ENCODE measurements at places on chromosomes 4 and X.
A peak's percentile ranks its signal among the peaks of the same experiment; 100 is the strongest.

- DNase-seq: no peak
Observed at GRCh38 chr4:151537687-151538086, 128.7 kb downstream of the FHIP1A start.

DNA sequence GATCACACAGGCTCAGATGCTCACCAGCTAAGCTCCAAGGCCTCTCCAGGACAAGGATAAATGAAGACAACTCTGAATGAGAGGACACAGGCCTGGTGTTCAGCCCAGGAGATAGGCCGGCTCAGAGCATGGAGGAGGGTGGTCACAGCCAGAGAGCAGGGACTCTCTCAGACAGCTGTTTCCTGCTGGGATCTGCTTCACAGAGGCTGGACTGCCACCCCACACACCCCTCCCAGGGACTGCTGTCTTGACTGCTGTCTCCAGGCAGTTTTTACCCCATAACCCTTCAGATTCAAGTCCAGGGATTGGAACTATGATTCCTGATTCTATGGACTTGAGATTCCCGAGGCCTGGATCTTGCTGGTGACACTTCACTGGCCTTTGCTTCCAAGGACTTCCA, 89.0 kb downstream of the SMIM20 start:
- no peak for DNase-seq

DNA sequence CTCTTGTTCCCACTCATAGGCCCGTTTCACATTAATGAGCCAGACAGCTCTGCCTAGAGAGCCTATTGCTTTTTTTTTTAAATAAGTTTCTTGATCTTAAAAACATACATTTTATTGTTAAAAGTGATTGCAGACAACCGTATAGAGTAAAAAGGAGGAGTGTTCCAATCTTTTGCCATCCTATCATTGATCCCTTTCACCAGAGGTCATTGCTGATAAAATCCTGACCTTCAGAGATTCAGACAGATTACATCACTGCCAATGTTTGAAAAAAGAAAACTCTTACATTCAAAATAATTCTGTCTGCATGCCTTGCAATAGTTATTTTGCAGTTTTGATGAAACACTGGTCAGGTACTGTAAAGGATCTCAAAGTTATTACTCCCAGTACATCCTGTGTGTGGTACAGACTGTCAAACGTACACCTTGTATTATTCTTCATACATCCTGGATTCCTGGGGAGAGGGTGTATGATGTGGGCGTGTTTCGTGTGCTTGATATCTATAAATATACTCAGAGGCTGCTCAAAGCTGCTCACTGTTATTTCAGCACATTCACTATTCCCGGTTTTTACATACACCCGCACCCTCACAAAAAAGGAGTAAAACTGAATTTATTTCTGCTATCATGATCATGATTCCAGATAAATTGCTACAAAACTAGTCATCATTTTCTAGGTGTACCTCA, 15.4 kb upstream of the KLHL2 start:
- DNase-seq: no peak

GRCh38 chr4:5893591-5893990, 705 bp upstream of the CRMP1 start:
- DNase-seq: no peak

DNA sequence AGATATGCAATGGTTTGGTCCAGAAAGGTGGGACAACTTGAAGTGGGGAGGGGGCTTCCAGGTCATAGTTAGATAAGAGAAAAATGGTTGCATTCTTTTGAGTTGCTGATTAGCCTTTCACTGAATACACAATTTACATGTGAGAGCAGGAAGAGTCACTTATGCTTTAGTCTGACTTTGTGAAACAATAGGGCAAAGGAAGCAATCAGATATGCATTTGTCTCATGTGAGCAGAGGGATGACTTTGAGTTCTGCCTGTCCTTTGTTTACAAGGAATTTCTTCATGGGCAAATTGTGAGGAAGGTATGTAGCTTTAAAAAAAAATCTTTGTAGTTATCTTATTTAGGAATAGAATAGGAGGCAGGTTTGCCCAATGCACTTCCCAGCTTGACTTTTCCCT, 12.9 kb downstream of the SMIM9 start:
- DNase-seq: no peak

- DNase-seq: peak; percentile 46
Observed at GRCh38 chr4:7980036-7980435, 40.4 kb upstream of the AFAP1 start.

DNA sequence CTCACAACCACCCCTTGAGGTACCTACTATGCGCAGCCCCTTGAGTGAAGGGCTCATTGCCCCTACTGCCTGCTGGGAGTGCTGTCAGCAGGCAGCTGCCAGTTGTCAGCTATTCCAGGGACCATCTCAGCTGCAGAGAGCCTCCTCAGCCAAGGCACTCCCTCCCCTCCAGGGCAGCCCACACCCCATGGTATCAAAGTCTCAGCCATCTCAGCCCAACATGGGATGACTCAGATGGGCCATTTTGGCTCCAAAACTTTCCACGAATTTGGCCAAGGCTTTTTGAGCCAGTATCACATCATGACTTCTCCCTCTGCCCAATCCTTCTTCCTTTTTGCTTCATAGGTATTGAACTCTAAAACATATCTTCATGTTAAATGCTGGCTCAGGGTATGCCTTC, 61.4 kb upstream of the MAP3K15 start:
- DNase-seq: no peak

- DNase-seq: peak; percentile 70
Observed at GRCh38 chr4:150010525-150011126, 67.6 kb upstream of the DCLK2 start.

DNA sequence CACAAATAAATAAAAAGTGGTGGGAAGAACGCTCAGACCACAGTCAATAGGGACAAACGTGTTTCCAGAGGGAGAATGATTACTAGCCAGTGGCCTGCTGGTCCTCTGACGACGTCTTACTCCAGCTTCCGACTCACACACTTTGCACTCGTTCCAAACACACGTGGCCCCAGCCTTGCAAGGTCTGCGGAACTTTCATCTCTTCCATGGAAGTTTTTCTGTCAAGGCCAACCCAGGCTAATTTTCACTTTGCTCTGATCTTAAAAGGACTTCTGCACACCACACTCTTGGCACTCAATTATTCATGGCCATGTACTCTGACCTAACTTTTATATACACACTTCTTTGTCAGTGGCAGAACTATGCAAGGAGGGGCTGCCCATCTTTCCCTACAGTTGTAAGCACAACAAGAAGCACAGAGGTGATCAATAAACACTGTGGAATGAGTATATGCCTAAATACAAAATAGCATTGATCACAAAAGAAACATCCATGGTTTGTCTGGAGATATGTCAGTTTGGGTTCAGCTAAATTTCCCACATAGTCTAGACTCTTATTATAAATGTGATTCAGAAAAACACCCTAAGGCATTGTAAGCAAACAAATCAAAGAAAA, 69.4 kb downstream of the STX18 start:
- no peak for DNase-seq

- no peak for DNase-seq
Observed at GRCh38 chr4:93031431-93032098, 727.8 kb downstream of the GRID2 start.

GRCh38 chr4:26751838-26752237, 108.8 kb upstream of the STIM2 start:
- no peak for DNase-seq

DNA sequence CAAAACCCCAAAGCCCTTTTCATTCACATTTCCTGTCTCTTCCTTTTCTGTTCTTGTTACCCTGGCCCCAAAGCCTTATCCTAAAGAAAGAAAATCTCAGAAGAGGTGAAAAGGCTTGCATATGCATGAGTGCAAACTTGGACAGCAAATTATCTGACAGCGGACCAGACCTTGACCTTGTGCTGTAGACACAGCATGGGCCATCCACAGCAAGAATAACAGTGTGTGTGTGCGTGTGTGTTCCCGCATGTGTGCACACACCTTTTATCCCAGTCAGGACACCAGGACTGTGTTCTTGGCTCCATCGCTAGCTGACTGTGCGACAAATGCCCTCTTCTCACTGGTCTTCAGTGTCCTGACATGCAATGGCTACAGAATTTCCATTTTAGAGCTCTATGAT, 35.3 kb downstream of the ZBTB49 start:
- no peak for DNase-seq

- peak; percentile 28 for DNase-seq
Observed at GRCh38 chr4:119124352-119124751, 11.3 kb upstream of the MYOZ2 start.

DNA sequence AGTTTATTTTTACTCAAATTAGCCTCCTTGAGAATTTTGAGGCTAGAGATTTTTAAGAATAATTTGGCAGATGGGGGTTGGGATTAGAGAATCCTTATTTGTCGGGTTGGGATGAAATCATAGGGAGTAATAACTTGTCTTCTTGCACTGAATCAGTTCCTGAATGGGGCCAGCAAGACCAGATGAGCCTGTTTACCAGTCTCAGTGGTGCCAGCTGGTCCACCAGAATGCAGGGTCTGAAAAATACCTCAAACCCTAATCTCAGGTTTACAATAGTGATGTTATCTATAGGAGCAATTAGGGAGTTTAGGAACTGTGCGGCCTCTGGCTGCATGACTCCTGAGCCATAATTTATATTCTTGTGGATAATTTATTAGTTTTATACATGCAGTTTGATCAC, 705.9 kb upstream of the AGA start:
- DNase-seq: peak; percentile 6

DNA sequence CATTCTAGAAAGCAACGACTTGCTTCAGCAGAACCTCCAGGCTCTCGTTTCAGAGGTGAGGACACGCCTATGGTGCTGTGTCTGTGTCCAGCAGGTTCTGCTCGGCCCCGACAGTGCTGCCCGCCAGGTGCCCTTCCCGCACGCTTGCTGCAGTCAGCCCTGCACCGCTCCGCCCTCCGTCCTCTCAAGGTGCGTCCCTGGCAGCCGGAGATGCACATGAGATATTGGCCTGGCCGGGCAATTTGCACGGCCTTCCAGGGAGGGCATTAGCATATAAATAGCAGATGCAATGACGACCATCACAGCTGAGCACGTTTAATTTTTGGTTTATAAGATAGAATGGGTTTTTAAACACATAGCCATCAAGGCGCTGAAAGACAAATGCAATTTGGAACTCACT, 14.4 kb downstream of the UVSSA start:
- no peak for DNase-seq

DNA sequence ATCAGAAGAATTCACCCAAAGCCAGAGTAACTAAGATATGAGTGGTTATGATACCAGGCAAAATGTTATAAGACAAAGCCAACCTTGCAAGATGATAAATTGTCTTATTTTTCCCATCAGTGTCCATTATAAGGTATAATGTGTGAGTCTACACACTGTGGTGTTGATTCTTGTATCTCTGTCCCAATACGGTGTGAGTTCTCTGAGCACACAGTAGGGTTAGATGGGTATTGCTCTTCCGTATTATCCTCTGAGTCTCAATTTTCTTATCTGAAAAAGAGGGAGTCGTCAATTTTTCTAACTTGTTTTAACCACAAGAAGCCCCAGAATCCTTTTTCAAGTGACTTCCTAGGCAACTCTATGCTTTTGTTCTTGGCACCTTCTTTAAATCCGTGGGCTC, 69.9 kb downstream of the HMGB2 start:
- DNase-seq: no peak

GRCh38 chrX:134457708-134458107, 2.3 kb upstream of the HPRT1 start:
- DNase-seq: no peak

DNA sequence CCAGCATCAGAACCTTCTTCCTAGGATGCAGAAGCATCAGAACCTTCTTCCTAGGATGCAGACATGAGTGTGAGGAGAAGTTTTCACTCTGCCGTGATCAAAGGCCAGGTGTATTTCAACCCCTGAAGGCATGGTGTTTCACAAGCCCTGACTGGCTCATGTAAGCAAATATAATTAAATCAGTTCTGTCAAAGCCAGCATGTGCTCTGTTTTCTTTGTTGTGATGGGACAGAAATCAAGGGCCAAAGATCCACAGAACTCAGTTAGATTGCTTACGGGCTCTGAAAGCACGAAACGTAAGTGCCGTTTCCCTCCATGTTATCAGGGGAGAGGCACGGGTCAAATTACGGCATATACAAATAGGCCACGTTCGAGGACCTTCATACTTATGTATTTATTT, 32.0 kb upstream of the CLDN24 start:
- DNase-seq: no peak

DNA sequence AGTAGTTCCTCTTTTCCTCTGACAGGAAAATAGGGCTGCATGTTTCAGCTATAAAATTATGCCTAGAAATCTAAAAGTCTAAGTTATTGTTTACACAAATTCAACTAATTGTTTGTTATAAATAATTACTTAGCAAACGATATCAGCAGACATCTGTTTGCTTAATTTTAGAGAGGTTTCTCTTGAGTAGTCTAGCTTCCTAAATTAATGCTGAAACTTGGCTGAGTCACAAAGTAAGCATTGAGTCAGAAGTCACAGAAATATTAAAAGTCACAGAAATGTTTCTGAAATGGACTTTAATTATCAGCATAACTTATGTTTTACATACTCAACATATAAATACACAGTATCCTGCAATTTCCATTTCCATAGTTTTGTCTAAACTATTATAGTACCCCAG, 1044.0 kb downstream of the CCSER1 start:
- DNase-seq: no peak

DNA sequence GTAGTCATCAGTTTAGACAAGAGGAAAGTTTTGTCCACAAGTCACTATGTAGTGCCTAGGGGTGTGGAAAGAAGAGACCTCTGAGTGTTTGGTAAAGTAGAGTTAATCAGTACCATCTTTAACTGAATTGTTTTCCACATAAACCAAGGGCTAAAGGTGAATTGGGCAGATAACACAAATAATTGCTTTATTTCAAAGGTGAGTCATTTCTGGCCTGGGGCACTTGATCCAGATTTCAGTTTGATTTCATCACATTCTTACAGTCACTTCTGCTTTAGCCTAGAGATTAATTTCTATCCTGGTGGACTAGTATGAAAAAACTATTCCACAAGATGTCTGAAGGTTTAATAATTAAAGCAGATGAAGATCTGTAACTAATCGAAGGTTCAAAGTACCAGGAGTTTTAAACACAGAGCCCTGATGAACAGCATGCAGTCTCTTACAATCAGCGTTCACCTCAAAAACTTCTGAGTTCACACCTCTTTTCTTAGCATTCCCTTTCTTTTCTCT, 74.5 kb upstream of the BOD1L1 start:
- DNase-seq: peak; percentile 90

DNA sequence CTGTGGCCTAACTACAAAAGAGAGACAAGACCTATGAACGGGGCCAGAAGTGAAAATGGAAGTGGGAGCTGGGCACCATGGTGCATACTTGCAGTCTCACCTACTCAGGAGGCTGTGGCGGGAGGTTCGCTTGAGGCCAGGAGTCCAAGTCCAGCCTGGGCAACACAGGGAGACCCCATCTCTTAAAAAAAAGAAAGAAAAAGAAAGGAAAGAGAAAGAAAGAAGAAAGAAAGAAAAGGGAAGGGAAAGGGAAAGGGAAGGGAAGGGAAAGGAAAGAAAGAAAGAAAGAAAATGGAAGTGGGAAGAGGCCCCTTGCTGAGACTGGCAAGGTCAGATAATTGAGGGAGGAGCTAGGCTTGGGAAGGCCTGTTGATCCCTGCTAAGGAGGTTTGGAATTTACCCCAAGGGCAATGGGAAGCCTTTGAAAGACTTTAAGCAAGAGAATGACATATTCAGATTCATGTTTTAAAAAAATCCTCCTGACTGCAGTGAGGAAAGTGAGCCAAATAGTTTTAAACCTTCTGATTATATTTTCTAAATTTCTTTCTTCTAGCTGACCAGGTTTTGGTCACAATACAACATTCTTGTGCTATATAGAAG, 17.7 kb upstream of the HERC5 start:
- DNase-seq: peak; percentile 39

All from ELR (cell line).